Amygdala (tissue), 56 donors: ENCODE measurements at places on chromosomes 5 and 9.

- no peak for DNase-seq
Measured at GRCh38 chr5:125236981-125237380, 490.5 kb upstream of the ZNF608 start.

GRCh38 chr9:137034039-137034708 lies 2.3 kb upstream of the FUT7 start:
- DNase-seq = no peak

GRCh38 chr5:10632110-10632761 lies 68.4 kb downstream of the ANKRD33B start:
- DNase-seq = no peak

DNA sequence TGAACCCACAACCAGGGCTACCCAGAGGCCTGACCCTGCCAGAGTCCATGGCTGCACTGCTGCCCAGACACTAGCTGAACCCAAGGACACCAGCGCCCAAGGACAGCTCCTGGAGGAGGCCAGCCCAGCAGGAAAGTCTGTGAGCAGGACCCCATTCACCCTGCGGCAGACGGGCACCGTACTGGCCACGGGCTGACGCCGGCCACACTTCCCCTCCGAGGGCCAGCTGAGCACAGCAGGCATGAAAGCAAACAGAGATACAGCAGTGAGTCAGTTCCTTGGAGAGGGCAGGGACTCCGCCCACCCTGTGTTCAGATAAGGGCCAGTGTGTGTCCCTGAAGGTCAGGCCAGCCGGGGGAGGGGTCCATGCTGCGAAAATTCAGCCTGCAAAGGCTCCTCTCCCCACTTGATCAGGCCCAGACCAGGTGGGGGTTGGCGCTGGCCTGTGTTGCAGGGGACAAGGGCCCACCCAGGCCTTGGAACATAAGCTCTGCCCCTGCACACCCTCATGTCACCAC lies 3.2 kb downstream of the RNF208 start:
- no peak for DNase-seq

DNA sequence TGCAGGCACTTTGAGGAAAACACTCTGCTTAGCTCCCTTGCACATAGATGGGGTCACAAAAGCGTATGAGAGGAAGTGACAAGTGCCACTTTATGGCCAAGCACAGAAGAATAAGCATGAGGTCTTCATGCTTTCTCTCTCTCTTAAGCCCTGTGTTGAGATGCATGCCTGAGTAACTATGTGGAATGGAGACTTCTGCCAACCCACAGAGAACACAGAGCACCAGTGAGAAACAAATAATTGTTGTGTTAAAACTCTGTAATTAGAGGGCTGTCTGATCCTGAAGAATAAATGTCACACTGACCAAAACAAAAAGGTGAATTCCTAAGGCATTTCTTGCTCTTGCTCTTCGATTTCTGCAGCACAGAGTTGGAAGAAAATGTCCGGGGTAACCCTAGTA lies 488.5 kb downstream of the CTNND2 start:
- DNase-seq = no peak
